ENCODE measurements at places on chromosomes 7 and 10. TPM values are rescaled to one million over a fixed set of nuclear protein-coding genes. Genes with fewer than 3 reads are reported as not detected.

NKX1-2 gene
- total RNA-seq: not detected

DNA sequence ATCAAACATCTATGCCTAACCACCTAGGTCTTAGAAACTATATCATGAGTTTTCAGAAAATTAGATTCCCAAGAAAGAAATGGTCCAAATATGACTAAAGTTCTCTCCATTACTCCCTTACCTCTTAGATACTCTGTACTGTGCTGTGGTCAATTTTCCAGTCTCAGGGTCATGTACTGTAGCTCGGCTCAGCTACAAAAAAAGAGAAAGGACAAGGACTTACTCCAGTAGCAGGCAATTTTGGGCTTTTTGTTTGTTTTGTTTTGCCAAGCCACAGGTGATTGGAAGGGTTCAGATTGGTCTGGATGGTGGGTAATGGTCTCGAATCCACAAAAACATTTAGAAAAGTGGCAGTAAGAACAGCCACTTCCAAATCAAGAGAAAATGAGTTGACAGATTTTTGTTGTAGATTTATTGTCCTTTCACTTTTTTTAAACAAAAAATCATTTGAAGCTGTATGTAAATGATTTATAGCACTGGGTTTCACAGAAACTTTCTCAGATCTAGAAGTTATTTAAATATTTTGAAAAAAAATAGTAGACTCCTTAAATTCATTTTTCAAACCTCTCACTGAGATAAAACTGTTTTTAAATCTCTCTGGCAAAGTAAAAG, 52.8 kb downstream of the P4HA1 start:
- DNase-seq: no peak

DNA sequence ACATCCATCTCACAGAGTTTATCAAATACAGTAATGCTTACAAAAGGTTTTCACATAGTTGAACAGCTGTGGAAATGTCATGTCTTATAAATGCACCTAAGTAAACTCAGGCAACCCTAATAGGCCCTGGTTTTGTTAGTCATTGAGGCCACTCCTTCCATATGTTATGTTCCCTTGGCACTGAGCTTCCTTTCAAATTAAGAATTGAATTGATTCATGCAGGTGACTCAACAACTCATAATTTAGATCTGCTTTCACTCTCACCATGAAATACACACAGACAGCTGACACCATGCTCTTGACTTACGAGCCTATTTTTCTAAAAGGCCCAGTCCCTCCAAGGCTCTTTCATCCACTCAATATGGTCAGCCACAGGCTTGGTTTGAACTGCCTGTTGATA, 476.9 kb downstream of the KCNMA1 start:
- DNase-seq: no peak

ZFAND4 gene
- total RNA-seq: 9.8 TPM

PAX4 gene
- not detected for total RNA-seq

ZNF783 gene
- total RNA-seq: 4.1 TPM

- no peak for DNase-seq
Observed at GRCh38 chr7:112371701-112372100, 78.6 kb upstream of the IFRD1 start.

GRCh38 chr10:14879124-14879927, 660 bp downstream of the SUV39H2 start:
- DNase-seq: peak; percentile 2

- DNase-seq: no peak
Observed at GRCh38 chr10:131834152-131834810, 66.5 kb upstream of the PPP2R2D start.

- DNase-seq: no peak
Observed at GRCh38 chr7:93414574-93414973, 159.9 kb downstream of the CALCR start.

- no peak for DNase-seq
Observed at GRCh38 chr7:142803901-142804300, 33.1 kb downstream of the PRSS2 start.

GRCh38 chr7:159086301-159086925, 58.3 kb downstream of the VIPR2 start:
- DNase-seq: no peak

GRCh38 chr10:73494877-73495225, 973 bp downstream of the PPP3CB start:
- no peak for DNase-seq

DNA sequence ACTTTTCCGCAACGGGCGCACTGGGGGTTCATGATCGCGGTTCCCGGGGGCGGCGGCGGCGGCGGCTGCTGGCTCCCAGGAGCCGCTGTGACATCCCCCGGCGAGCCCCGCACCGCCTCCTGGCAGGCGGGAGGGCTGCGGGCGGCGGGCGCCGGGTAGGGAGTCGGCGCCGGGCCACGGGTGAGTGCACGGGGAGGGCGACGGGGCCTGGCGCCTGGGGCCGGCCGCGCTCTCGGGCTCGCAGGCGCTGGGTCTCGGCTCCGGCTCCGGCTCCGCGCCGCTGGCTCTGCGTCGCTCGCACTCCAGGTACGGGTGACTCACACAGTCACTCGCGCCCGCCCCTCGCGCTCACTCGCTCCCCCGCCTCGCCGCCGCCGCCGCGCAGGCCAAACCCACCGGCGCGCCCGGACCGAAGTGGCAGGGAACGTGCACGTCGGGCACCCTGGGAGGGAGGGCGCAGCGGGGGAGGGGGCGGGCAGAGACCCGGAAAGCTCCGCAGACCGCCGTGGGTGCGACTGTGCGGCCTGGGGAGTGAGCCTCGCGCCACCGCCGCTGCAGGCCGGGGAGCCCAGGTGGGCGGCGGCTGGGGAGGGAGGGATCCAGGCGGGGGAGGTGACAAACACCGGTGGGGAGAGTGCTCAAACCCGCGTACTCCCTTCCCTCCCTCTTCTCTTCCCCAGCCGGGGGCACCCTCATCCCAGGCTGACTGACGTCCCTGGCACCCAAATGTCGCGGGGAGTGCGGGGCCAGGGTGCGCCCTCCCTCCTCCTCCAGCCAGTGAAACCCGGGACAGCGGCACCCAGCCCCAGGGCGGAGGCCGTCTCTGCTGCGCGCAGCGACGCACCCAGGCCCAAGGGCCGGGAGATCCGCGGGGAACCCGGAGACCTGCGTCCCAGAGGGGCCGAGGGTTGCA, 276.9 kb upstream of the NEBL start:
- no peak for DNase-seq

DNA sequence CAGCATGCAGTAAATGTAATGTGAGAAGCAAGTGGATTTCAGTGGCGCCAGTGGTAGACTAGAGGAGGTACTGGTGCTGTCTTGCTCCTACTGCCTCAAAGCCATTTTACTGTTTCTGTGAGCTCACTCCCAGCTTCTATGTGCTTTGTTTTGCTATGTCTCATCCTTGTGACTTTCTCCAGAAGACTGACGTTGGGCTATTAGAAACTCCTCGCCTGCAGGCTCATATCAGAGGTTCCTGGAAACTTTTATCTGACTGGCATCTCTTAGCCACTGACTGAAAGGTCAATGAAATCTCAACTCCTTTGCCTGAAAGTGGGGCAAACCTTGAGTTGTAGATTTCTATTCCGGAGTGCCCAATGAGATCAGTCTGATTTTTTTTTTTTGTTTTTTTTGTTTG, 66.4 kb upstream of the SORCS1 start:
- no peak for DNase-seq

DNA sequence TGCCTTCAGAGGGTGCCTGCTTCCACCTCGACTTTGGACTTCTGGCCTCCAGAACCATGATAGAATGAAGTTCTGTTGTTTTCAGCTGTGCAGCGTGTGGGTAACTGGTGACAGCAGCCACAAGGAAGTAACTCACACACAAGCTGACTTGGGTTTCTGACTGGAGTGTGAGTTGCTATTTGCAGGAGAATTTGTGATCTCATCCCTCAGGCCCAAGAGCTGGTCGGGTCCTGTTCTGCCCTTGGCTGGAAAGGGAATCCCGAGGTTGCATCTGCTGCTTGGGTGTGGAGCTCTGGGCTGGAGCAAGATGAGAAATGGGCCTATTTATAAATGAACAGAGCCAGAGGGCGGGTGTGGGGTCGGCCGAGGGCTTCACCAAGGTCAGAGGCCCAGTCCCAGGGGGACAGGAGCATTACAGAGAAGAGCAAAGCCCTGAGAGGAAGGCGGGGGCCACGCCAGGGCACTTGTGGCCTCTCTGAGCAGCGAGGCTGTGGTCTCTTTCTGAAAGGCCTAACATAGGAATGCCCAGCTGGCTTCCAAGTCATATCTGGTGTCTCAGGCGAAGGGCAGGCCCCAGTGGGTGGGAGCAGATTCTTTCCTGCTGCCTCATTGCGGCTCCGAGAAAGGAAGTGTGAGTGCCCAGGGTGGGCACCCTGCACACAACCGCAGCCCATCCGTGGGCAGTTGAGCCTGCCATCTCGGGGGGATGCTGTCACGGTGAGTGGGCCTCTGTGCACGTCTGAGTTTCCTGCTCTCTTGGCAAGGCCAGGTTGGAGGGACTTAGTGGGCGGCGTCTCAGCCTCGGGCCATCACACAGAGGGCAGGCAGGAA, 26.5 kb upstream of the C10orf71 start:
- DNase-seq: peak; percentile 86

GRCh38 chr7:83842894-83843293, 194.0 kb upstream of the SEMA3E start:
- DNase-seq: no peak

GRCh38 chr7:28106321-28106829, 74.2 kb downstream of the JAZF1 start:
- peak; percentile 74 for DNase-seq

DNA sequence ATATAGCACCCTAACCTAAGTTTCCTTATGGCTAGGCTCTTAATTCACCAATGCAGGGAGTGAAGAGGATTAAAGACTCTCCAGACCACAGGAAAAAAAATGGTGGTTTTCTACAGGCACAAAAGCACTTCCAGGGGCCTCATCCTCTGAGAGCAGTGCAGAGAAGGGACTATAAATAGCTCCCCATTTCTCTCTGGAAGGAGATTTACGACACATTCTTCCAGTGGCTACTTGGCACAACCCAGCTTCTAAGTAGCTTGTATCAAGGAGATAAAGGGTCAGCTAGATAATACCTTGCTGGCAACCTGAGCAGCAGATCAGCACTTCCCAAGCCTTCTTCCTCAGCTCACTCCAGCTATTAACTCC, 73.5 kb downstream of the CRPPA start:
- no peak for DNase-seq

DNA sequence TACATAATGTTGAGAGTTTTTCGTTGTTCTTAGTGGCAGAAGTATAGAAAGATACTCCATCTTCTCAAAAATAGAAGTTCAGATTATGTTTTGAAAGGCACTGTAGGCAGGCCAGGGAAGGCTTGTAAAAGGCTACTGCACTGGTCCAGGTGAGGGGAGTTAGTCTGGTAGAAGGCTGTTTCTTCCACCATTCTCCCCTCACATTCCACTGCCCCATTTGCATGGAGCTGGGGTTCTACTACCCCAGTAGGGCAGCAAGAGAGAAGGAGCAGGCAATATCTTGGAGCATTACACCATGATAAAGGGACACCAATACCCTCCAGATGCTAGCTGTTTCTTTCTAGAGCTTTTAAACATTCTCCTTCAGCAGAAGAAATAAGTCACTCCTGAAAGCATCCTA, 16.5 kb upstream of the SGMS1 start:
- DNase-seq: no peak

- no peak for DNase-seq
Observed at GRCh38 chr7:41861642-41862041, 158.8 kb upstream of the INHBA start.

FGL2 gene
- total RNA-seq: 1.7 TPM

OPN1SW gene
- total RNA-seq: not detected

- DNase-seq: peak; percentile 6
Observed at GRCh38 chr10:133442191-133442966, 11.4 kb upstream of the SCART1 start.

DNA sequence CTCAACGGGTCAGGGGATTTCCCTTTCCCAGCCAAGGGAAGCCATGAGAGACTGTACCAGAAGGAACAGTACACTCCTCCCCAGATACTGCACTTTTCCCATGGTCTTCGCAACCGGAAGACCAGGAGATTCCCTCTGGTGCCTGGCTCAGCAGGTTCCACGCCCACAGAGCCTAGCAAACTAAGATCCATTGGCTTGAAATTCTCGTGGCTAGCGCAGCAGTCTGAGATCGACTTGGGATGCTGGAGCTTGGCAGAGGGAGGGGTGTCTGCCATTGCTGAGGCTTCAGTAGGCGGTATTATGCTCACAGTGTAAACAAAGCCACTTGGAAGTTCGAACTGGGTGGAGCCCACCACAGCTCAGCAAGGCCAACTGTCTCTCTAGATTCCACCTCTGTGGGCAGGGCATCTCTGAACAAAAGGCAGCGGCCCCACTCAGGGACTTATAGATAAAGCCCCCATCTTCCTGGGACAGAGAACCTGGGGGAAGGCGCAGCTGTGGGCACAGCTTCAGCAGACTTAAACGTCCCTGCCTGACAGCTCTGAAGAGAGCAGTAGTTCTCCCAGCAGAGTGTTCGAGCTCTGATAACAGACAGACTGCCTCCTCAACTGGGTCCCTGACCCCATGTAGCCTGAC, 29.6 kb downstream of the SLC16A12 start:
- DNase-seq: no peak

DNA sequence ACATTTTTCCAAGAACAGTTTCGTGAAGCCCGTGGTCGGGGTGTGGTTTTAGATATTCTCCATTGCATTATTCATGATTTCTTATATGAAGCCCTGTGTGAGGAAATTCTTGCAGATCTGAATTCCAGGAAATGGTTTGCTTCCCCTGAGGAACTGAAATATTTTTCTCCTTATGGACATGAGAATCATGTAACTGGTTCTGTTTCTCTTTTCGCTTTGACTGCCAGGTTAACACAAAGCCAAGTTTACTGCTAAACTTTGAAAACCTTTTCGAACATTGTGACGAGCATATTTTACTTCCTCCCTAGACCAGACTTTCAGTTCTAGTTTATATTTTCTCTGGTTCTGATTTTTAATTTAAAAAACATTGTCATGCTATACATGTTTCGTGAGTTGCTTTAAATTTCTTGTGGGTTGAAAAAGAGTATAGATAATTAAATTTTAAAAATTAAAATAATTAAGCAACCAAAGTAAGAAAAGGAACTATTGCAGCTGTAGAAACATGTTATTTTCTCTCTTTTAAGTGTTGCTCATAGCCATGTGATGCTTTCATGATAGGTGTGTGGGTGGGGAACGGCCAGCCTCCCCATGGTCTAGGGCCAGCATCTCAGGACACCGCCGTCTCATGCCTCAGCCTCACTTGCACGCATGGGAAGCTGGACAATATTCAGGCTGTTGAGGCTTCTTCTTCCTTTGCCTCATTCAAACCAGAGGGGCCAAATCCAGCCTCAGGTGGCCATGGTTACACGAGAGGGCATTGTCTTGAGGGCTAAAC, 97.1 kb downstream of the CREB5 start:
- DNase-seq: no peak

DEPP1 gene
- 141 TPM for total RNA-seq

GRCh38 chr10:131065673-131066305, 245.7 kb downstream of the TCERG1L start:
- DNase-seq: no peak

ASB10 gene
- total RNA-seq: 22.8 TPM

GRCh38 chr10:130233426-130233825, 97.2 kb downstream of the GLRX3 start:
- DNase-seq: no peak

Data from gastrocnemius medialis (tissue), 4 donors.